ENCODE measurements at places on chromosomes 7 and 10.

- no peak for DNase-seq
These were observed 292.7 kb downstream of the EXOC4 start for GRCh38 chr7:133545618-133546017.

- no peak for DNase-seq
These were observed 1.1 kb downstream of the VGF start for GRCh38 chr7:101164071-101164840.

GRCh38 chr7:2478399-2478785 lies 2.2 kb upstream of the GRIFIN start:
- DNase-seq: no peak

DNA sequence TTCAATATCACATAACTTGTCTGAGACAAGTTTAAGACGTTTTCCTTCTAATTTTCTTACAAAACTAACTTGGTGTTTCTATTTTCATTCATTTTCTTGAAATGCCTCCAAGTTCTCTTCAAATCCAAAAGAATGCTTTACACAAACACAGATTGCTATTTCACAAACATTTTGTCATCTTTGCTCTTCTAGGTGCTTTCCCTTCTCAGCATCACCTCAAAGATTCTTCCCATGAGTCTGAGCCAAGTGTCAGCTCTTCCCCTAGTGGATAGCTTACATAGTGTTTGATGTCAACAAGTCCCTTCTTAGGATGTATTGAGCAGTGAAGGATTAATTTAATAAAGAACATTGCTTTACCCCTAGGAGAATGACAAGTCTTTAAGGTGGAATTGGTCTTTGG lies 38.1 kb upstream of the SEMA3A start:
- no peak for DNase-seq

Measured in fibroblast of skin of left quadriceps (primary cell).